ENCODE measurements at places on chromosomes 3 and 15. TPM values are rescaled to one million over a fixed set of nuclear protein-coding genes. Genes with fewer than 3 reads are reported as not detected.

The WDR49 gene
- polyA plus RNA-seq: 0.21 TPM

The ATRIP gene
- 12.6 TPM for polyA plus RNA-seq

The GOLGA6D gene
- polyA plus RNA-seq: not detected

The RTP3 gene
- polyA plus RNA-seq: not detected

- no peak for DNase-seq
- H3K27me3 ChIP-seq: no peaks in the 10 kb centered on the region
- H3K4me1 ChIP-seq: peaks cover 12% of the 10 kb centered on the region
- no peak overlapping the region for H3K27ac ChIP-seq
- H3K4me3 ChIP-seq: no peak overlapping the region
These were observed 13.8 kb downstream of the AVEN start for GRCh38 chr15:34025252-34025651.

- H3K4me3 ChIP-seq: no peak overlapping the region
- no peaks in the 10 kb centered on the region for H3K36me3 ChIP-seq
- no peak overlapping the region for H3K27ac ChIP-seq
- no peak for DNase-seq
These were observed 67.8 kb upstream of the NPHP3 start for GRCh38 chr3:132789959-132790358.

- H3K27me3 ChIP-seq: peaks cover 2% of the 10 kb centered on the region
- no peak overlapping the region for H3K4me3 ChIP-seq
- H3K27ac ChIP-seq: no peak overlapping the region
- H3K4me1 ChIP-seq: no peaks in the 10 kb centered on the region
- DNase-seq: no peak
These were observed 175.4 kb downstream of the SQOR start for GRCh38 chr15:45810201-45810600.

GRCh38 chr3:43910750-43911149 is 220.0 kb downstream of the ABHD5 start:
- no peak for DNase-seq
- no peaks in the 10 kb centered on the region for H3K4me1 ChIP-seq
- H3K4me3 ChIP-seq: no peak overlapping the region
- H3K27ac ChIP-seq: no peak overlapping the region

DNA sequence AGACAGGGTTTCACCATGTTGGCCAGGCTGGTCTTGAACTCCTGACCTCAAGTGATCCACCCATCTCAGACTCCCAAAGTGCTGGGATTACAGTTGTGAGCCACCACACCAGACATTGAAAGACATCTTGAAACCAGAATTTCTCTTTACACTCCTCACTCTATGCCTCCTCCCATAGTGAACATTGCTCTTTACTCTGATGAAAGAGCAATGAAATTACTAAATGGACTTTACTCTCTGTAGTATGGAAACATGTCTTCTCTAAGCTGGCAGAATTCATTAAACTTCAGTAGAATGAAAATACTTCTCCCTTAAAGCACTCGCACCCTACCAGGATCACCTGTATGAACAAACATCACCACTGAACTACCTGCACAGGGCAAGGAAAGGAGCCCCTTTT is 27.8 kb upstream of the TFG start:
- peaks cover 1% of the 10 kb centered on the region for H3K27me3 ChIP-seq
- DNase-seq: no peak
- H3K27ac ChIP-seq: no peak overlapping the region
- H3K36me3 ChIP-seq: no peaks in the 10 kb centered on the region
- H3K4me3 ChIP-seq: no peak overlapping the region
- H3K4me1 ChIP-seq: no peaks in the 10 kb centered on the region
